Motor neuron (in vitro differentiated cells): ENCODE measurements at places on chromosomes 5 and 9. TPM values are rescaled to one million over a fixed set of nuclear protein-coding genes. Genes with fewer than 3 reads are reported as not detected.

DNA sequence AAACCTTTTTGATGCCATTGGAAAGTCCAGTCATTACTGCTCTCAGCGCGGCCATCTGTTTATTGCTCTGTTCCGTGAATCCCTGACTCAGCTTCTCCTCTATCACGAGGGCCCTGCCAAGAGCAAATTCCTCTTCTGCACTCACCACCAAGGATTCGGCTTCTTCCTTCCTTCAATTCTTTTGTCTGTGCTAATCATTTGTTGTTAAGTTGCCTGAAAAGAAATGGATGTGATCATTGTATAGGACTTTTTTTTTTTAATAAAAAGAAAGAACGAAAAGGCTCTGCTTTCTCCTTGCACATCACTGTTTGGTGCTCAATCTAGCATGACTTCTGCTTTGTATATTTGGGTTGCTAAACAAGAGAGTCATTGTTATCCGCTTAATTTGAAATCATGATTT lies 128.7 kb upstream of the PIK3R1 start:
- no peak for ATAC-seq

The HK3 gene
- 0.23 TPM in 1 of 2 replicates, not detected in the other for total RNA-seq

DNA sequence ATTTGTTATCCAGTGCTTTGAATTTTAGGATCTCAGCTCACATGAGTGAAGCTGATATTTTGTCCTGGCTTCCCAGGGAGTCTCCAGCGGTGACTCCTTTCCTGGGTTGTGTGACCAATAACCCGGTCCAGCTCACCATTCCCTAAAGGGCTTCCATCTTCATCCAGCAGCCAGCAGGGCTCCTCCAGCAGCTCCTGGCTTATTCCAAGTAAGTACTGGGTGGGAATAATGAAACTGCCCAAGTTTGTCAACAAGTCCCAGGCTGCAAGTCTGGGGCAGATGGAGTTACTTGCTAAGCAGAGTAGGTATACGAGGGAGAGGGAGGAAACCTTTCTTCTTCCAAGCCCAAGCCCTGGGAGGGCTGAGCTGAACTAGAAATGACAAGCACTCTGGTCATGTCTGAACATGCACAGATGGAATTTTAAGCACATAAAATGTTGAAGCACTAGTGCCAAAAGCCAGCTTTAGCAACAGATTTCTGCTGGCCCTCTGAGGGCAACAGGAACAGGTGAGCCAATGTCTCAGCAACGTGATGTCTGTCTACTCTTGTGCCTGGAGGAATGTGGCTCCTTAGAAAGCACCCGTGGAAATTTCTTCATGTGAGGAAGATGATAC lies 153.7 kb upstream of the DAPK1 start:
- no peak for ATAC-seq

DNA sequence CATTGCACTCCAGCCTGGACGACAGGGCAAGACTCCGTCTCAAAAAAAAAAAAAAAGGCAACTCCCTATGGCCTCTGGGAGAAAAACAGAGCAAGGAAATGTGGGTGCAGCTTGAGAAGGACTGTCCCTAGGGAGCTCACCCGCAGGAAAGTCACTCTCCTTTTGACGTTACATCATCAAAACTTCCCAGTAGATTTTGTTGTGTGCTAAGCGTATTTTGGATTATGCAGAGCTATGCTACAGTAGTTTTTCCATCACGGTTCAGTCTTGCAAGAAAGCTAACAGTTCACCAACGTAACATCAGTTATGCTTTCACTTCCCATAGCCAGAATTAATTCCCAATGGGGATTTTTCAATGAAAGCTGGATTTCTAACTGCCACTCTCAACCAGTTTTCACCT lies 138.8 kb downstream of the HSD17B3 start:
- no peak for ATAC-seq

DNA sequence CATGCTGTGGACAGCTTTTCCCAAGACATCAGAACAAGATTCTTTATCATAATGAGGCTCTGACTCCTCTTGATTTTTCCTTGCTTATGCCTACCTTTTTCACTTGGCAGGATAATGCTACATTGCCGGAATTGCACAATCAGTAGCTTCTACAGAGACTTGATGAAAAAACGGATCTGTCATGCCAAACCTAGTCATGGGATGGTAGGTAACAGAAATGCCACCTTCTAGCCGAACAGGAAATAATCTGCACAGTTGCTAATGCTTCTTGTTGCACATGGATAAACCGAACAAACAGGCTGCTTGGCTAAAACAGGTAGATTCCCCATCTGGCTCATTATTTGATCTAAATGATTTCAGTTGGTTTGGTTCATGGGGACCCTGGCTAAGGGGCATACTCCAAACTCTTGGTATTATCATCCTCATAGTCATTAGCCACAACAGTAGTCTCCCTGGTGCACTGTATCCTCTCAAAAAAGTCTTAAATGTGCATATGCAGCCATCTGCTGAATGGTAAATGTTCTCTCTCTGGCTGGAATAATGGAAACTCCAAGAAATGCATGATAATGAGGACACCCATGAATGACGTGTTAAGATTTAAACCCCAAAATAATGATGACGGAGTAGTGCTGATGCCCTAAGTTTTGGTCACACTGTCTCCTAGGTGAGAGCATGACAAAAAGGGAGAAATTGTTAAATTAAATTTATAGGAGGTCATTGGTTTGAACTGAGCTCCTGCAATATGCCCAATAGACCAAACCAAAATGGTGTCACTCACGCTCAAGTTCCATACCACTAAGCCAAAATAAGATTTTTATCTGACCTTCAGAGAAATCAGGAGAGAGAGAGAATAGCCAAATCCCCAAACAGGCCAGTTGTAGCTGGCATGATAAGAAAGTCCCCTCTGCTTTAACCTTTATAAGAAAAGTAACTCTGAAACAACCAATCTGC lies 47.0 kb downstream of the RAPGEF1 start:
- peak; percentile 59 for ATAC-seq

DNA sequence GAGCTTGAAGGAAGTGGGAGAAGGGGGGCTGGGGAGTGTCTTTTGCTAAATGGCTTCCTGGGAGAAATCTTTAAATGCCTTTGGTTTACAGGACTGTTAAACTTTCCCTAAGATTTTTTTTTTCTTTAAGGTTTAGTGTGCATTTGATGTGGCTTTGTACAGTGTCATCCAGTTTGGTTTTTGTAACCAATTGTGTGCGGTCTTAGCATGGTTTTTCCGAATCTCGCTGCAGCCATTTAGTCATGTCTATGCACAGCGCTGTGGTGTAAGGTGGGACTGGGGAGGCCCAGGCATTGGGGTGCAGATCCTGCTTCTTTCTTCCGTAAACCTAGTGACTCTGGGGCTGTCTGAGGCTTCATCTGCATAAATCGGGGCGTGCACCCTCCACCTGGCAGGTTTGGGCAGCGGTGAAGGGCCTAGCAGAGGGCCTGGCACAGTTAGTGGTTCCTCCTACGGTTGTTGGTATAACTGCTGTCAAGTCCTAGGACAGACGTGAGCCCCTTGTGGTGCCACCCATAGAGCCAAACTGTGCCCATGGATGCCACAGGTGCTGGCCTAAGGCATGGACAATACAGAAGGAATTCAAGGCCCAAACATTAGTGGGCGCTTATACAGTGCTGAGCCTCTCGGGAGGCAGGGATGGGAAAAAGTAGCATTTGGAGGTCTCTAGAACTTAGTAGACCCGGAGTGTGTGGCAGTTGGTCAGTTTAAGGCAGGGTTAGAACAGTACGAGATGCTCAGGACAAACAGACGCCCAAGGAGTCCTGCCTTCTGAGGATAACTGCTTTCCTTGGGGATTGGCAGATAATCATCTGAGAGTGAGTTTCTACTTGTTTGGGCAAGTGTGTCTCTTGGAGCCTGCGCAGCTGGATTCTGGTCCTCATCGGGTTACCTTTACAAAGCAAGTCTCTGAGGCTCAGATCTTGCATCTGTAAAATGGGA lies 1.5 kb downstream of the PRRC2B start:
- ATAC-seq = no peak

GRCh38 chr5:165497707-165498106 lies 1992.3 kb downstream of the MAT2B start:
- no peak for ATAC-seq

DNA sequence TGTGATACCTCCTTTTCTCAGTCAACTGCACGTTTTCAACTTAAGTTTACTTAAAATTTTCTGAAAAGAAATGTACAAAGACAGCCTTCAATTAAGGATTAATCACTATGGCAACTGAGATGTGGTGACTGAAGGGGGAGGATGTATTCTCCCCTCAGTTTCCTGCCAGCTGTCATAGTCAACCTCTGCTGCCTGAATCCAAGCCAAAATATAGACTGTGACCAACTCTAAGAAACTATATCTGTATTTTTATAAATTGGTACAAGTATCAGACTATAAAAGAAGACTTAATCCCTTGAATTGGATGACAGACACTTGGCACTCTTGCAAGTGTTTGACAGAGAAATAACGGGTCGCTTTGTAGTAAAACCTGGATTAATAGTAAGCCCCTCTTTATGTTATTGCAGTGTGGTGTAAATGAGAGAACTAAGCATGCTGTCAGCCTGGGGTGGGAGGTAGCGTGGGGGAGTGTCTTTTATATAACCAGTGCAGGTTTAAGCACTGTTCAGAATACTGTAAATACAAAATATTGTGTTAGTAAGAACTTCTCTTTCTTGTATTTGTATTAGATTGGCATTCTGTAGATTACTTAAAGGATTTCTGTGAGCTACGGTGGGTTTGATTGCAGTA lies 106.4 kb downstream of the ERCC6L2 start:
- ATAC-seq = no peak

DNA sequence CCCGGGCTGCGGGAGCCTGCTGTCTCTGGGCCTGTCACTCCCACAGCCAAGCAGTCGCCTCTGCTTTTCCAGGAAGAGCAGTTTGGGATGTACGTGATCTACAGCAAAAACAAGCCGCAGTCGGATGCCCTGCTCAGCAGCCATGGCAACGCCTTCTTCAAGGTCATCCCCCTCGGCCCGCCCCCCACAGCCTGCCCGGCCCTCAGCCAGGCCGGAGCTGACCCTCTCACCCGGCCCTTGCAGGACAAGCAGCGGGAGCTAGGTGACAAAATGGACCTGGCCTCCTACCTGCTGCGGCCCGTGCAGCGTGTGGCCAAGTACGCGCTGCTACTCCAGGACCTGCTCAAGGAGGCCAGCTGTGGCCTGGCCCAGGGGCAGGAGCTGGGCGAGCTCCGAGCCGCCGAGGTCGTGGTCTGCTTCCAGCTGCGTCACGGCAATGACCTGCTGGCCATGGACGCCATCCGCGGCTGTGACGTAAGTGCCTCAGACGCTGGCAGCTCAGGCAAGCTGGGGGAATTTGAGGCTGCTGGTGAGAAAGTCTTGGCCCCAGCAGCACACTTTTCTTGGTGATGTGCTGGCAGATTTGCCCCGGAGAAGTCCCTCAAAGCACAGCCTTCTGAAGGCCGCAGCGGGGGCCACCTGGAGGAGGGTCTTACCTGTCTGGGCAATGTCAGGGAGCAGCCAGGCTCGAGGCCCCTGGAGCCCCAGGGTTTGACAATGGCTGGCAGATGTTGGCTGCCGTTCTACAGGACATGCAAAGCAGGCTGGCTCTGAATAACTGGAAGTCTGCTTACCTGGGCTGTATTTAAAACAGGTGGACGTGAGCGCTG lies 20.1 kb upstream of the LRRC14B start:
- ATAC-seq = peak; percentile 74

- ATAC-seq = no peak
Measured at GRCh38 chr5:143987751-143988560, 176.0 kb downstream of the HMHB1 start.

DNA sequence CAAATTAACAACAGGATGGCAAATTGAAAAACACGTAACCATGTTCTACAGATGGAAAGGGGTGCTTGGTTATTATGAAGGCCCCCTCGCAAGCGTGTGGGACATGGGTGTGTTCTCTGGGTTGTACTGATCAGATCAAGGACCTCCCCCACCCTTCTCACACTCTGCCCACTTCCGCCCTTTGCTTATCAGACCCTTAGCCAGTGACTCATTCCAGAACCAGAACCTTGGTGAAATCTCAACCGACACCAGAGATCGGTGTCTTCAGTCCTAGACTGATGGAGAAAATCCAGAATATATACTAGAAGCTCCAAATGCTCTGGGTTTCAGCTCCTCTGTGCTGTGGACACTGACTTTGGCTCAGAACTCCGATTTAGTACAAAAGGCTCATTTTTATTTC lies 64.9 kb downstream of the PTTG1 start:
- no peak for ATAC-seq

- no peak for ATAC-seq
Measured at GRCh38 chr9:68648971-68649370, 56.1 kb upstream of the PIP5K1B start.

GRCh38 chr5:1300581-1301083 lies 5.8 kb upstream of the TERT start:
- no peak for ATAC-seq

The ALDH1A1 gene
- 0.14 and 0.31 TPM in 2 replicates for total RNA-seq

- no peak for ATAC-seq
Measured at GRCh38 chr5:76083555-76084495, 642 bp downstream of the SV2C start.

GRCh38 chr5:19064094-19064493 lies 923.9 kb downstream of the CDH18 start:
- ATAC-seq = no peak

GRCh38 chr5:59099270-59099994 lies 516.6 kb downstream of the RAB3C start:
- no peak for ATAC-seq

The SPEF2 gene
- 9.5 TPM in 2 replicates for total RNA-seq

DNA sequence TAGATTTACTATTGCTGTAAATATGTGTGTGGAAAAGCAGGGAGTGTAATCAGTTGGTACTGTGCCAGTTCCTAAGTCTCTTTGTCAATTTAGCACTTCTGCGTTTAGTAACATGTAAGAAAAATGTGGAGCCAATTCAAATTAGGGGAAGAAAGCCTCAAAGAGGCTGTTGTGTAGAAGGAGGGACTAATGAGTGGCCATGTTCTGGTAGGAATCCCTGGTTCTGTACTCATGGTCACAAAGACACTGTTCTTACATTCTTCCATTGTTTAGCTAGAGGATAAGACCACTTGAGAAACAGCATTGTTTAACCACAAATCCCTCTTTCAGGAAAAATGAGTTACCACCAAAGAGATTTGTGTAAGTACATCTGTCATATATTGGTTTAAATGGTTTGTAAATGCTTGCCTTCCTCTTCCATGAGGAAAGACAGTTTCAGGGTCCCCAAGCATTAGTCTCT lies 14.9 kb downstream of the ARHGEF28 start:
- ATAC-seq = no peak
